MCF 10A (cell line): ENCODE measurements at places on chromosomes 7 and 10.
A peak's percentile ranks its signal among the peaks of the same experiment; 100 is the strongest.

- peak; percentile 75 for DNase-seq
These were observed 88.1 kb upstream of the CUX1 start for GRCh38 chr7:101729241-101729883.

DNA sequence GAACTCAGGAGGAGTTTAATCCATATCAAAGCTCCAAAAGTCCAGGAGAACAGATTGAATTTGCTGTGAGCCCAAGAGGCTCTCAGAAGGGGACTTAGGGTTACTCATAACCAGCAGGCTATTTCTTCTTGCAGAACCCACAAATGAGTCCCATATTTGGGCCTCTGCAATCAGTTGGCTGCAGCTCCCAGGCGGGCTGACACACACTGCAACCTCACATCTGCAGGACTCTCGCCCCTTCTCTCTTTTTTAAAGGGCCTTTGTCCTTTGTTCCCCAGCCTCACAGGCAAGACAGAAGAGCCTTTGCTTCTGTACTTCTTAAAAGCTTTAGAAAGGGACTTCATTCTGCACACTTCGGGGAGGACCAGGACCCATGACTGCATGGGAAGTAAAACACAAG, 26.7 kb downstream of the CREB3L2 start:
- DNase-seq: no peak

DNA sequence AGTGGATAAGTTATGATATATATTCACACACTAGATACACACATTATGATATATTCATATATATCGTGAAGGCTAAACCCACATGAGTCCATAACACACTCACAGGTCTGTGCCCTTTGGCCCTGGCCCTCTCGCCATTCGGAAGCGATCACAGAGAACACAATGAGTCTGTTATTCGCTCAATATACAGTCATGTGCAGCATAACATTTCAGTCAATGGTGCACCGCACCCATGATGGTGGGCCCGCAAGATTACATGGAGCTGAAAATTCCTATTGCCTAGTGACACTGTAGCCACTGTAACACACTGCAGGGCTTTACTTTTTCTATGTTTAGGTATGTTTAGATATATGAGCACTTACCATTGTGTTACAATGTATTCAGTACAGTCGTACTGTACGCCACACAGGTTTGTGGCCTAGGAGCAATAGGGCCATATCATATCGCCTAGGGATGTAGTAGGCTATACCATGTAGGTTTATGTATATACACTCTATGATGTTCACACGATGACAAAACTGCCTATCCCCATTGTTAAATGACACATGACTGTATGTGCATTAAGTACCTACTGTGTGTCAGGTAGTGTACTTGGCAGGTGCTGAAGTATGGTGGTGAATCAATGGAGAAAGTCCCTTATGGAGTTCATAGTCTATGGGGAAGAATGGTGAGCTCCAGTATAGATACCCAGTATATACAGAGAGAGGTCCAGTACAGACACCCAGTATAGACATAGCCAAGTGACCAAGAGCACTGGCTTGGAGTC, 198.8 kb upstream of the KLF14 start:
- no peak for DNase-seq

DNA sequence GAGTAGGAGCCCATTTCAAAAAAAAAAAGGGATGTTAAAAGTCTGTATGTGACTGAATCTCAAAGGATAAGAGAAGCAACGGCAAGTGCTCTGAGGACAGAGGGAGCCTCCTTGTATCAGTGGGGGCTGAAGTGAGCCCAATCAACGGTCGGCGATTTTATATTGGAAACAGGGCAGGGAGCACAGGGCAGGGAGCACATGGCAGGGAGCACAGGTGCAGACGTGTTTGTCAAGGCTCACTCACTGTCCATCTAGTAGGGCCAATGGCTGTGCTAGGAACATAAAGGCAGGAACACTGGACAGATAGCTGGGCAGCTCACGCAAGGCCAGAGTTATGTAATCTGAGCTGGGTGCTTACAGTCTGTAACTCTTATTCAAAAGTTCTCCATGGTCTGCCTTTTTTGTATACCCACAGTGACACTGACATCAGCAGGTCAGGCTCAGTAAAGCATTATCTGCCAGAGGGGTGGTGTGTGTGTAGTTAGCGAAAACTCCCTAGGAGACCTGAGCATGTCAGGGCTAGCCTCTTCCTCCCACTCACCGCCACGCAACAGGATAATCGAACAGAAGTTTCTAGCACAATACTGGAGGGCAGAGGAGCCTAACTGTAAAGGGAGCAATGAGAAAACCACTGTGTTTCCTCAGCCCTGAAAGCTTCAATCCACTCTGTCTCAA, 15.4 kb downstream of the AKR1B1 start:
- DNase-seq: peak; percentile 54

- DNase-seq: no peak
These were observed 117.8 kb downstream of the TES start for GRCh38 chr7:116328161-116328560.

- DNase-seq: no peak
These were observed 6.9 kb downstream of the PIK3CG start for GRCh38 chr7:106871793-106872571.

DNA sequence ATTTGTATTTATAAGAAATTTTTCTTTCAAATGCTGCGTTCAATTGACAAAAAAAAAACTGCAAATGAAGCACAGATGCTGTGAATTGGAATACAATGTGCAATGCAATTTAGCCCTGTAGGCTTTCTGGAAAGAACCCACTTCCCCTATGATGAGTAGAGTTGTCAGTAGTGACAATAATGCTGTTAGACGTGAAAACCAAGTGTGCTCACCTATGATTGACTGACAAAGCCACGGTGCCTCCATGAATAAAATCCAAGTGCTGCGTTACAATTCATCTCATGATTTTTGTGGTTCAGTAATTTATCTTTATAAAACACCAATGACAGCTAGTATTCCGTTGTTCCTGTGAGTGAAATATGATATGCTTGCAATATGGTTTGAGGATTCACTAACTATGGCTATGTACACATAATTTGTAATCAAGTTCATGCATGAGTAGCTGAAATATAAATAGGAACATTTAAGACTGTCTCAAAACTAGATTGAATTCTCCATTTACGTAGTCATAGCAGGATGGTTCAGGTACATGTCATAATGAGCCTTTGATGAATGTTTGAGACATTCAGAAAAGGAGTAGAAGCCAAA, 1160.3 kb downstream of the CNTNAP2 start:
- DNase-seq: no peak

- no peak for DNase-seq
These were observed 5.4 kb downstream of the TFEC start for GRCh38 chr7:116024826-116025809.

- DNase-seq: no peak
These were observed 1069.9 kb downstream of the DNAJB9 start for GRCh38 chr7:109639561-109639960.

DNA sequence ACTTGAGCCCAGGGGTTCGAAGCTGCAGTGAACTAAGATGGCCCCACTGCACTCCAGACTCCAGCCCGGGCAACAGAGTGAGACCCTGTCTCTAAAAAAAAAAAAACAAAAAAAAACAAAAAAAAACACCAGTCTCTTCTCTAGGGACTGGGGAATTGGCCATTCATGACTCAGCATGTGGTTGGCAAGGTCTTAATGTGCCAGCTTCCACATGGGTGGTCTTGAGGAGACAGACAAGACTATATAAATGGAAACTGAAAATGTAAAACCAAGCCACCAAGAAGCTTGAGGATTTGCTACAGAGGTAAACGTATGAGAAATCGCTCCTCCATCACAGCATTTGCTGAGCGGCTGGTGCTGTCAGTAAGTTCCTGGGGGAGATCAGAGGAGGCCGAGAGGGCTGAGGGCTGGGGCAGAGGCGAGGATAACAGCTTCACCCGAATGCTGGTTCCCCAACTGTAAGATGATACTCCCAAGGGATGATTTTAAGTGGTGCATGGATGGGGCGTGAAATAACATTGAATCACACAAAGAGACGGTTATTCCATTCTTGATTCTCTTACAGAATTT, 128.7 kb downstream of the C10orf105 start:
- no peak for DNase-seq

DNA sequence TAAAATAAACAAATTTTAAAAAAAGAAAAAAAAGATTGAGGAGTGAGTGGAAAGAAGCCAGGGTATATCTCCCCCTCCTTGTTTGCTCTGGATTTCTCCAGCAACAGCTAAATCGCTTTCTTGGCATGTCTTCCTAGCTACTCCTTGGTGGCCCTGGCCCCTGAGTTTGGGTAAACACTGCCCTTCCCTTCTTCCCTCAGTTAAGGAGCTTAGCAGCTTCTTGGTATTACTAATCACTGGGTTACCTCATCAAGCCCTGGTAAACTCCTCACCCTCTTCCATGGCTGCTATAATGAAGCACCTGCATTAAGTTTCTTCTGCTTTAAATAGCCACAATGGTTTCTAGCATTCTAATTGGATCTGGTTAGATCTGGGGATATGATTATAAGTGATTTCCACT, 269.8 kb downstream of the FZD1 start:
- DNase-seq: no peak

DNA sequence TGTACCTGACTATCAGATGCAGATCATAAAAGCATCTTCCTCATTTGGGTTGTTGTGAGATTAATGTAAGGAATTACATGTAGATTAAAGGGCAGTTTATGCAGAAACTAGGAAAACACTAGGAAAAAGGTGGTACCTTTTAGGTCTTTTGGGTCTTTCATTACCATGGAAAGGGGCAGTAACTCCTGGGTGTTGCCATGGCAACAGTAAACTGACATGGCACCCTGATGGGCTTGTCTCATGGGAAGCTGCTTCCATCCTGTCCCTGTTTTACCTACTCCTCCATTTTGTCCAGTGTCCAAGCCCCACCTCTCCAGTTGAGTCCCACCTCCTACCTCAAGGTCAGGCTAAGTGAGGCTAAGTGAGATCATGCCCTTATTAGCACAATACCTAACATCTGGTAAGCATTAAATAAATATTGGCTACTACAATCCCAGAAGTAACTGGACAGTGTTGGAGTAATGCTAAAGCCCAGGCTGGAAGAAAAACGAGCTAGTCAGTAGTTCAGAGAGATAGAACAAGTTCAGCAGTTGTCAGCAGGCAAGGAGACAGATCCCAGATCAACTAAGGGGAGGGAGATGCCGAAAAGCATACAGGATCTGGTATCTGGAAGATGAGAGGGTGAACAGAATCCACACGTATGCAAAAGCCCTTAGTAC, 240.0 kb upstream of the AUTS2 start:
- no peak for DNase-seq

- no peak for DNase-seq
These were observed 30.3 kb upstream of the HERPUD2 start for GRCh38 chr7:35725280-35725680.

- DNase-seq: no peak
These were observed 411 bp downstream of the AUTS2 start for GRCh38 chr7:69598487-69599285.

DNA sequence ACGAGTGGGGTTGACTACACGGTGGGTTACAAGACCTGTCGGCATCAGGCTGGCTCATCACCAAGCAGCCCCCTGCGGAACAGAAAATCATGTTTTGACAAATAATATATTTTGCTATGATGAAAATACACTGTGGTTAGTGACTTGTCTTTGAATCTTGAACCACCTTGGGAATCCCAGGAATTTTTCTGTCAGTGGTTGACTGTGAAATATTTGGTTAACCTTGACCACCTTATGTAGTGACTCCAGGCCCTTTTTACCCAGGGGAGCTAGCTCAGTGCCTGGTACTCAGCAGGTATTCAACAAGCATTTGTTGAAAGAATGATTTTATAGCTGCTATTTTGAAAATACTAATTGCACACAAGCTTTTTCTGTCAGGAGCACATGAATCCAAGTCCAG, 406.0 kb downstream of the PHF14 start:
- DNase-seq: no peak

- peak; percentile 80 for DNase-seq
These were observed 33.4 kb upstream of the PPP3CB start for GRCh38 chr10:73529089-73529832.

DNA sequence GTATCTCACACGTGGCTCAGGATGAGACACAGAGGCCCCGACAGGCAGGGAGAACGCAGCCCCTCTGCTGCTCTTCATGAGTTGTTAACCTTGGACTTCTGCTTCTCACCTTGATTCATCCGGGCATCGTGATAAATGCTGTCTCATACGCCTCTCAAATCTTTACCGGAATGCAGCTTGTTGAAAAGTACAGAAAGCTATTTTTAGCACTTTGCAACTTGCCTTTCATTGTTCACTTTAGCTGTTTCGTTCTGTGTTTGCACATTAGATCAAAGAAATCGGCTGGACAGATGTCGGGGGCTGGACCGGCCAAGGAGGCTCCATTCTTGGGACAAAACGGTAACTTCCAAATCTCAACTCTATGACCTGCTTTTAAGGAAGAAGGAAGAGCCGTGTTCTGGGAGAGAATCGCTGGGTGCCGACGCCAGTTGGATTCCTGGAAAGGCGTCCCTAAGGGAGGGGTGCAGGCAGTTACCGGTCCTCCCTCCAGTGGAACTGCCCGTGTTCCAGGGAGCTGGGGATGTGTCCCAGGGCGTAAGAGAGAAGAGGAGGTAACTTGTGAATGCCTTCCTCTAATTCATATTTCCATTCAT, 49.3 kb downstream of the PFKP start:
- no peak for DNase-seq

- no peak for DNase-seq
These were observed 744 bp upstream of the EBF3 start for GRCh38 chr10:129964611-129965424.
